ENCODE measurements at places on chromosomes 5 and 9.

DNA sequence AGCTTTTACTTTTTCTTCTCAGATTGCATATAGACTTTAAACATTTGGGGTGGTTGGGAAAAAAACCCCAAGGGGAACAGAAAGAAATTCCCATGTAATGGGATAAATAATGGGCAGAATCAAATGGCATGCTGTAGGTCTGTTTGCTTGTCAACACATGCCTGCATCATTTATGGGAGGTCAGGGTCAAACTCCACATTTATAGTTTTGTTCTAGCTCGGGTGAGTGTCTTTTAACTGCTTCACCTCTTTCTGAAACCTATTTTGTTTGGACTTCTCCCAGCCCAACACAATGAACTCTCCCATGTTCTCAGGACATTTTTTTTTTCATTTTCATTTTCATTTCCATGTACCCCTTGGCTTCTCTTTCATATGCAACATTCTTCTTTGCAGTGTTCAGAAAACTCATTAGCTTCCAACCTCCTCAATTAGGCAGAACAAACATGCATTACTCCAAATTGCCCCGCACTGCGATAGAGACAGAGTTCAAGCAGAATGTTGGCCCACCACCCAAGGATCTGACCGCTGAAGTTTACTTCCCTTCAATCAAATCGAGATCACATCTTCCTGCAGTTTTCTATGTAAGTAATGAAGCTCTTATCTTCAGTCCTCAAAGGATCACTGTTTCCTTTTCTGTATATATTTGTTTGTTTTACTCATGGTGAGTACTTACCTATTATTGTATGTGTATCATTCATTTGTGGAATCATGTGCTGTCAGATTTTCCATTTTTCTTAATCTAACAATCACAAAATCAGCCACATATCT, 354.6 kb downstream of the ZSWIM6 start:
- no peak for DNase-seq

DNA sequence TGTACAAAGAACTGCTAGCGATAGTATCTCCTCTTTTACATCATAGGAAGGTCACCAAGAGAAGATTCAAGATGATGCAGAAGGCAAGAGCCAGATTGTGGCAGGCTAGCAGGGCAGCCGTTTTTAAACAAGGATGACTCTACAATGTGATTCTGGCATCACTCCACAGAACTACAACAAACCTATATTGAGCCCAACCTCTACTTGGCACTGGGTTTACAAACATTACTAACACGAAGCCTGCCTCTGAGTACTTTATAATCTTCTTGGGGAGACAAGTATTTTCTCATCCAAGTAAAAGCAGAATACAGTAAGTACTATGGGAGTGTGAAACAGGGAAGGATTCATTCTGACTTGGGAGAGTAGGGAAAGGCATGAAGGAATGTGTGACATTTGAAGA, 448.6 kb downstream of the ZNF608 start:
- DNase-seq, result no peak

DNA sequence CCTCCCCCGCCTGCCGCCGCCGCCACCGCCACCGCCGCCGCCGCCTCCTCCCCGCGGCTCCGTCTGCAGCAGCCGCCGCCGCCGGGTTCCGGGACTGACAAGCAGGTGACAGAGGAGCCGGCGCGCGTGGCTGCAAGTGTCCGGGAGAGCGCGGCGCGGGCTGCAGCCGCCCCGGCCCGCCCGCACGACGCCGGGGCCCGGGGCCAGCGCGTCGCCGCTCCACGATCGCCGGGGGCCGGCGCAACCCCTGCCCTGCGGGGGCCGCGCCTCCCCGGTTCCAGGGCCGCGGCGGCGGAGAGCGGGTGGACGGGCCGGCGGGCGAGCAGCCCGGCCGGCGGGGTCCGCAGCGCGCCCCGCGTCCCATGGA, 343 bp downstream of the LMX1B start:
- DNase-seq, result no peak

DNA sequence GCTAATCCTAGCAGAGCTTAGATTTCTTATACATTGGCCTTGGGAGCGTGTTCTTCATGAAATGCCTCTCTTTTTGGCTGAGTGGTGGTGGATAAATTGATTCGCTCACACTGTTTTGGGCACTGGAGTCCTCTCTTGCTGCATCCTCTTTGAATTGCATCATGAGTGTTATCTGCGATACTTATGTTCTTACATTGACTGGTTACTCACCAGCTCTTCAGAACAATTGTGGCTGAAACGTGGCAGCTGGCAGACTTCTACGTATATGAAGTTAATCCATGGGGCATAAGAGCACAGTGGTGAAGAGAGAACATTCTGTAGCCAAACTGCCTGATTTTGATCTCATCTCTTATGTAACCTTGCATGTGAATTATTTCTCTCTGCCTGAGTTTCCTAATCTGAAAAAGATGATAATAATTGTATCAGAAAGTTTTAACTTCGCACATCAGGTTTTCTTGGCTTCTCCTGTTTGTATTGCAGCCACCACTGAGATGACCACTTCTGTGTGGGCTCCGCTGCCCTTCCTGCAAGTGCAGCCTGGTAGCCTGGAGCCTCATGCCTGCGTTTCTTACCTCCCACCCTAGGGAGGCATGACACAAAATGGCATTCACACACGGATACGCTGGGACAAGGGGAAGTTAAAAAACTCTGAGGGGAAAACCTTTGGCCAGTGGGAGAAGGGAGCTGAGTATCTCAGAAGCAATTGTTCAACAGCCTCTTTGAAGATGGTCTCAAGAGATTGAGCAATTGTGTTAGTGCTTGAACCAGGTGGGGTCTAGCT, 295.2 kb downstream of the ARHGAP26 start:
- DNase-seq, result no peak

DNA sequence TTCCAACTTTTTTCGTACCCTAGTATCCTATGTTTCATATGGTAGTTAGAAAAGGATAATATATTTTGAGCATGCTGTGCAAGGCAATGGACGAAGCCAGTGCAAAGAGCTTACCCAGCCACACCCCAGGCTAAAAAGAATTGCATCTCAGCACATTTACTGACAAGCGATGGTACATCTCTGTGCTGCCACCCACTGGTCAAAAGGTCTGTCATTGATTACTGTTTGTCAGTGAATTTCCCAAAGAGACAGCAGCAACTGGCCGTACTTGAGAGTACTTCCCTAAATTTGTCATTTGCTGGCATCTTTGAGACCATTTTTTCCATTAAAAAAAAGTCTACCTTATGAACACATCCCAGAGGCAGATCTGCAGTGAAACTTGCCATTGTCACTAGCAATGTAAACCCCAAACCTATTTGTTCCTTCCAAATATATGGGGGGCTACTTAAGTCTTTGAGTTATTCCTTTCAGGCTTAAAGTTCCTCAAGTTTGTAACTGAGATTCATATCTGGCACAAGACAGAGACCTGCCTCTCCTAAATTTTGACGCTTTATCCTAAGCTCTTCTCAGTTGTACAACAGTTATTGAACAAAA, 184.3 kb downstream of the CTNND2 start:
- DNase-seq, result peak; percentile 51

GRCh38 chr5:105501315-105501714, 1938.7 kb upstream of the NUDT12 start:
- no peak for DNase-seq

DNA sequence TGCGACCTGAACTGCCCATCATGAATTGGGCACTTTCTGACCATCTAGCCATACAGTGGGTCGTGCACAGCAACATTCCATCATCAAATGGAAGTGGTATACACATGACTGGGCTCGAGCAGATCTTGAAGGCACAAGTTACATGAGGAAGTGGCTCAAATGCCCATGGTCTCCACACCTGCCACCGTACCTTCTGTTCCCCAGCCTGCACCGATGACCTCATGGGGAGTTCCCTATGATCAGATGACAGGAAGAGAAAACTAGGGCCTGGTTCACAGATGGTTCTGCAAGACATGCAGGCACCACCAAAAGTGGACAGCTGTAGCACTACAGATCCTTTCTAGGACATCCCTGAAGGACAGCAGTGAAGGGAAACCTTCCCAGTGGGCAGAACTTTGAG, 21.8 kb downstream of the MTMR12 start:
- DNase-seq, result no peak

- no peak for DNase-seq
Observed at GRCh38 chr5:16579142-16579847, 37.5 kb downstream of the RETREG1 start.

DNA sequence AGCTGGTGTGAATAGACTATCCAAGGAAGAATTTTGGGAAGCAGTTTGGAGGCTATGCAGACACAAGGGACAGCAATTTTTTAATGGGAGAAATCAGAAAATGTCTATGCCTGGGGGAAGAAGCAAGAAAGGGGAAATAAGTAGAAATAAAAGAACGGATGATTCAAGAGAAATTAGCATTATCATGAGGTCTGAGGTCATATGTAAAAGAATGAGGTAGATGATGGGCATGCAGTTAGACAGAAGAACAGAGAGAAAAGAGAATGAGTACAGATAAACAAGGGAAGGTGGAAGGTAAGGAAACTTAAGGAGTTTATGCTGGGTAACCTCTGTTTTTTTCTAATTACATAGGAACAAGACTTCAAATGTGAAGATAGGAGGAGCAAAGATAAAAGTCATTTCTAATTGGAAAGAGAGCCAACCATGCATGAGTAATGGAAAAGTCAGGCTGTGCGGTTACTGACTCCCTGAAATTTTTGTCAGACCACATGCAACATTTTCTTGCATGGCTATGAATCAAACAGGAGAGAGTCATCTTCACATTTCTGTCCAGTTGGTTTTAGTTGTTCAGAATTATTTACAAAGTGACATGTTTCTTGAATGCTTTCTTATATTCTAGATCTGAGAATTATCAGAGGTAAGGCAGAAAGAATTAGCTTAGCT, 101.0 kb upstream of the PIK3R1 start:
- no peak for DNase-seq

DNA sequence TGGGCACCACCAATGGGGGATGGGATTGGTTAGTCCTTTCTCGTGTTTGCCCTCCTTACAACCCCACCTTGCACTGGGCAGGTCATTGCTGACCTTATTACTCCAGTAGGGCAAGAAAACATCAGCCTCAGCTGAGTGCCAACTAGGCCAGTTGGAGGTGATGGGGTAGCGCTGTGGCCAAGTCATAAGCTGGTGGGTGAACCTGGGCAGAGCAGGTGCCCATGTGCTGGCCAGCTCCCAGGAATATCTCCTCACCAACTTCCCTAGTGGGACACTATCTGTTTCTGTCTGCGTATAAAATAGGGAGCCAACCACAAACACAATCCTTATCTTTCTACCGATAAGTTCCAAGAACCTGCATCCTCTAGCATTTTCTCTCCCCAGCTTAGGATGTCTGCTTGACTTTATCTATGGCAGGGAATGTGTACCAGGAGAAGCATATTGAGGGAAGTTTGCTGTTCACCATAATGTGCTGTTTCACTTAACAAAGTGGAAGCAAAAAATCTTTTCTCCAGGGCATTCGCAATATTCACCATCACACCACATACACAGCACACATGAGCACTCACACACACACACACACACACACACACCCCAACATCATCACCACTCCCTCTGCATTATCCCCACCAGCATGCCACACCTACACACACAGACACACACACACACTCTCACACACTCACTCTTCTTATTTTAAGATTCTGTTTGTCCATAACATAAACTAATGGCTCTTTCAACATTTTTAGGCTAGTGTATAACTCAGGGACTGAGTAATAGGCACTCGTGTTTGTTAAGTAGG, 390.0 kb downstream of the ENC1 start:
- DNase-seq, result no peak

- DNase-seq, result no peak
Observed at GRCh38 chr9:121545150-121545874, 45.7 kb upstream of the GGTA1 start.

GRCh38 chr9:94600715-94601114, 7.1 kb upstream of the FBP2 start:
- no peak for DNase-seq

DNA sequence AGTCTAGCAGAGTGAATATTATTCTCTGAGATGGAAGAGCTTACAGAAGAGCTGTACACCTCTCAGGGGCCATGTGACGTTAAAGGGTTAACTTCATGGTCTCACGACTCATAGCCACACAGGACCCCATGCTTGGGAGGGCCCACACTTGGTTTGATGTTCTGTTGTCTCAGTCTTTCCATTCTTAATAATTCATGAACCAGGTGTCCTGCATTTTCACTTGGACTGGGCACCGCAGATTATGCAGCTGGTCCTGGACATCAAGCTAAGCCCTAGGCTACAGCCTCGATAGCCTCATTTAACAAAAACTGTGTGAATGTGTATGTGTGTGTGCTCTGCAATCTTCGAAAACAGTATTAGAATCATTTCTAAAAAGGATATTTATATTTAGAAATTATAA, 323.5 kb downstream of the PLK2 start:
- DNase-seq, result no peak

DNA sequence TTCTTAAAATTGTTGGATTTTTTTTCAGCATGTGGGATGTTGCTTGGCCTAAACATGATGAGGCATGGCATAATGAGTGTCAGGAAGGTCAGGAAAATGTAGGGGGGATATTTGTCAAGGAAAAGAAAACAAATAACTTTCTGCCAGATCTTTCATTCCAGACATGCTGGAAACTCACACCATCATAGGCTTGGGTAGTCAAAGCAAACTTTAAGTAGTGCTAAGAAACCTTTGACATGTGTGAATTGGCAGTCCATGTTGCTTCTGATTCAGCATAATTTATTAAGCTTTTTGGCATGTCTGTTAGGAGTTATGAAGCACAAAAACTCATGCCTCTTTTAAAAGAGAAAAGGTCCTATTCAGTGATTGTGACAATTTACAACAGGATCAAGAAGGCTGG, 61.3 kb upstream of the MTAP start:
- no peak for DNase-seq

- no peak for DNase-seq
Observed at GRCh38 chr9:109728686-109729300, 51.2 kb upstream of the PALM2AKAP2 start.

DNA sequence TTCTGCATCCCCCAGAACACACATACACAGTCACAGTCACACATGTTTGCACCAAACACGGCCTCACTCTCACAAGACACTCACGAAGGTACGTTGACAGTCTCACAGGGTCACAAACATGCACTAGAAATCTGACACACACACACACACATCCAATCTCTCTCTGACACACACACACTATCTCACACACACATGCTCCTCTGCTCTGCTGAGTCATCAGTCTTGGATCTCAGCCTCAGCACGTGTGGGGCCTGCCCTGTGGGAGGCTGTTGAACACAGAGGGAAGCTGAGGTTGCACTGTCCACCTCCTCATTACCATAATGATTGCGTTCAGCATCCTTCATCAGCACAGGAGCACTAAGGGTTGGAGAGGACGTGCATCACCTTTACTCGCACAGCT, 188.8 kb downstream of the MTRR start:
- DNase-seq, result no peak
